SW480 (cell line): ENCODE measurements at places on chromosomes 11 and 22.

DNA sequence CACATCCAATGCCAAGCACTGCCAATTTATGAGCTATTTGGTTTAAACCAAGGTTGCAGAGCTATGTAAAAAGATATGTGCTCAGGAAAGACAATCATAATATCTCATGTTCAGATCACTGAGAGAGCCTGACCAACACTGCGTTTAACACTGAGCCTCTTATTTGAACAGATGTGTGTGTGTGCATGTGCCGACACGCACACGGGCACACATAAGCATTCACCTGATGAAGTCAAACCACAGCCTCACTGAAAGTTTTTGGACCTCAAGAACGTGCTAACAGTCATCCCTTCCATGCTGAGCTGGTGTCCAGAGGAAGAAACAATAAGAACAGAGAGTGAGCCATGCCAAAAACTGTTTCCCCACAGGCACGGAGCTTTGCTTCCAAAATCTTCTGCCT lies 23.4 kb downstream of the HPS4 start:
- no peak for DNase-seq

GRCh38 chr11:111967649-111968048 lies 30.5 kb downstream of the DIXDC1 start:
- DNase-seq, result no peak

GRCh38 chr11:70771099-70771885 lies 373.0 kb downstream of the CTTN start:
- no peak for DNase-seq

- DNase-seq, result peak; percentile 18
Measured at GRCh38 chr11:92880381-92880780, 89.1 kb upstream of the MTNR1B start.

DNA sequence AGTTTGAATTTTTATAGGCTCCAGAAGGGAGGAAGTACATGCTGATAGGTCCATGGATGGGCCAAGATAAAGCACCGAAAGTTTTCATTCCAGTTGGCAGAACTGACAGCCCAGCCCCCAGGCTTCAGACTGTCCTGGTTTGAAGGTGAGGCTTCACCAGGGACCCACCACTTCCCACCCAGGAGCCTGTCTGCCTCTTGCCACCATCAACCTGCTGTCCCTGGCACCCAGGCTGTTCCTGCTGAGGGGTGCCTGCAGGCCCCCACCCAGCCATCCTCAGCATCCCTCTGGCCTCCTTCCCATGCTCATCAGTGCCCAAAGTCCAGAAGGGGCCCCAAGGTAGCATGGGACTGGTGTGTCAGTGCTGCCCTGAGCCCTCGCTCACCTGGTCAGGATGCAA lies 463.9 kb downstream of the NELL1 start:
- no peak for DNase-seq

- peak; percentile 86 for DNase-seq
Measured at GRCh38 chr11:119144825-119145486, 3.9 kb upstream of the ABCG4 start.

GRCh38 chr11:80718611-80719291 lies 1277.9 kb upstream of the TENM4 start:
- no peak for DNase-seq

DNA sequence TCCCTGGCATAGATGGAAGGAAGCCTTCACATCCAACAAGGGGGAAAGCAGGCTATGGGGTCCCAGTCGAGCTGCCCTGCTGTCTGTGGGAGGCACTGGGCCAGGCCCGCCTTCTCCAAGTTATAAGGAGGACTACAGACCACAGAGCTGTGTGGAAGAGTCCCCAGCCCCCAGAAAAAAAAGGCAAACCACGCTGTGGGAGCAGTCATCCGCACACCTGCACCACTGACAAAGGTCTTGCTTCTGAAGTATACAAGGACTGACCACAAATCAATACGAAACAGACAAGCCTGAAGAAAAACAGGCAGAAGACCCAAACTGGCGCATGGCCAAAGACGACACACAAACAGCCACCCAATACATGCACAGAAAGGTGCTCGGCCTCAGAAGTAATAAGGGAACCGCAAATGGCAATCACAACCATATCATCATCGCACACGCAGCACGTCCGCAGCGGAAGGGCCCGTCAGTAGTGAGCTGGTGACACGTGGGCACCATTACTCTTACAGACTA lies 384.1 kb downstream of the CTTN start:
- no peak for DNase-seq

- DNase-seq, result peak; percentile 14
Measured at GRCh38 chr22:35044607-35045390, 21.2 kb upstream of the ISX start.

DNA sequence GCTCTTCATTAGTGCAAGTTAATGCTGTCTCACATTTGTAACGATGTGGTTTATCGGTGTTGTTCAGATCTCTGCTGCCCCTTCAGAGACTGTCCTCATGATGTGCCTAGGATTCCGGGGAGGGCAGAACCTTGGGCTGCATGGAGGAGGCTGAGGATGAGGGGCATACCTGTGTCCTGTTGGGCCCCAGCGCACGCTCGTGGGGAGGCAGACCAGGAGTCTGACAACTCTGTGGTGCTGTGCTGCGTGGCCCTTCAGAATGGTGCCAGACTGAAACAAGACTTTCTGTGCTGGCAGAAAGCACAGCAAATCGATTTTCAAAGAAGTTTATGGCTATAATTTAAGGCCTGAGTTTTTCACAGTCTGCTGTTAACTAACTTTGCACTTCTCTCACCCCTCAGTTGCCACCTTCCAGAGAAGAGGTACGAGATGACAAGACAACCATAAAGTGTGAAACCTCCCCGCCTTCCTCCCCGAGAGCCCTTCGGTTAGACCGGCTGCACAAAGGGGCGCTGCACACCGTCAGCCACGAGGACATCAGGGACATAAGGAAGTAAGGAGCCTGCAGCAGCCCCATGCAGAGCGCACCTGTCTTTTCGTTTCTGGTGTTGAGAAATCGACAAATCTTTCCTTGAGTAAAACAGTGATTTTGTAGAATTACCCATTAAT lies 44.3 kb upstream of the CTTN start:
- no peak for DNase-seq

GRCh38 chr22:22986008-22986407 lies 84.3 kb upstream of the GNAZ start:
- no peak for DNase-seq

- DNase-seq, result no peak
Measured at GRCh38 chr22:21038405-21038804, 6.0 kb upstream of the SLC7A4 start.

GRCh38 chr11:16986434-16987204 lies 27.6 kb downstream of the PLEKHA7 start:
- peak; percentile 37 for DNase-seq

- DNase-seq, result no peak
Measured at GRCh38 chr11:1864831-1865665, 12.2 kb downstream of the LSP1 start.

GRCh38 chr22:37498289-37498909 lies 12.2 kb upstream of the MFNG start:
- peak; percentile 57 for DNase-seq

DNA sequence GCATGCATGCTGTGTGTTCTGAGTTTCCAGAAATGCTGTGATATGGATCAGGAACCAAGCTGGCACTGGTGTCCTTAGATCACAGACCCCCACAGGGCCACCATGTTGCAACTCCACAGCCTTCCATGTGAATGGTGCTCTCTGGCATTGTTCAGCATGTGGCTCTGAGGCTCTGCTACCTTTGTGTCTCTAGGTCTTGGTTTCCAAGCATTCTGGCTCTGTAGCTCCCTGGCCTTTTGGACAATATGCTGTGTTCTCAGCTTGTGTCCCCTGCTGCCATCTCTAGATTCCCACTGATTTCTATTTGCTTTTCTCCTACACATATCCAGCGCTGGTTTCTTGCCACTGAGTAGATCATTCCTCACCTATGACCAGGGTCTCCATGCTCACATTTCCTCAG lies 3.9 kb downstream of the SPTBN2 start:
- no peak for DNase-seq

DNA sequence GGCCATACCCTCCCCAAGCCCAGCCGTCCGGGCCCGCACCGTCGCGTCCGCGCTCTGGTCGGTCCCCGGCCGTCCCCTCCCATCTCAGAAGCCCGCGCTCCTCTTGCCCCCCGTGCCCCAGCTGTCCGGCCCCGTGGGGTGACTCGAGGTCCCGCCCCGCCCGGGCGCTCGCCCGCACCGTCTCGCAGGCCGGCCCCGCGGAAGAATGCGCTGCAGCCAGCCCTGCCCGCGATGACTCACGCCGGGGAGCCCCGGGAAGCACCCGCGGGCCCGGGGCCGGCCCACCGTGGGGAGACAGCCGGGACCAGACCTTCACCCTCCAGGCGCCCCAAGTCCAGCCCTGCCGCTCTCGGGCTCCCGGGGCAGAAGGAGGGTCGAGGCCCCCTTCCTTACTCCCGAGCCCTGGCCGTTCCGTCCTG lies 320 bp upstream of the PHLDA2 start:
- DNase-seq, result peak; percentile 83

- DNase-seq, result no peak
Measured at GRCh38 chr11:120863359-120863758, 160.5 kb upstream of the TBCEL start.

DNA sequence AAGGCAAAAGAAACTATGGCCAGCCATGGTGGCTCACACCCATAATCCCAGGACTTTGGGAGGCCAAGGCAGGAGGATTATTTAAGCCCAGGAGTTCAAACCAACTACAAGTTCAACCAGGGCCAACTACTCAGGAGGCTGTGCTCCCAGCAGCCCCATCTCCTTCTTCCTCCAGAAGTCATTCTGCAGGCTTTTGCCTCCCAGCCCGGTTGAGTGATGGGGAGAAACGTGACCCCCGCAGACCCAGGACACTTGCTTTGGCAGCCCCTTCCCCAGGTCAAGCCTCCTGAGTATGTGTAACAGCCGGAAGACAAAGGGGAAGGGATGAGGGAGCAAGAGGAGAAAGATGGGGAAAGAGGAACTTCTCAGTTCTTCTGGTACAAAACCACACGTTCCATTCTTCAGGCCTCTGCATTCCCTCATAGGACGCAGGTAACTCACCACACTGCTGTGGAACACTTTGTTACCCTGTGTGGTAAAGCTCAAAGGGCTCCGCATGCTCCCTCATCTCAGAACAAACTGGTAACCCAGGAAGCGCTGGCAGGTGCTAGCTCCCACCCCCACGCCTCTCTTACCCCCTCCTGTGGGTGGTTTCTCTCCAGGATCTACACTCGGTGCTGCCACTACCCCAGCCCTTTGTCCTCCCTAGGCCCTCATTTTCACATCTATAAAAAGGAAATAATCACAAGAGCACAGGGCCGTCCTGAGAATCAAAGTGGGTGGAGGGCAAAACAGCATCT lies 4.0 kb downstream of the SULT4A1 start:
- DNase-seq, result no peak

DNA sequence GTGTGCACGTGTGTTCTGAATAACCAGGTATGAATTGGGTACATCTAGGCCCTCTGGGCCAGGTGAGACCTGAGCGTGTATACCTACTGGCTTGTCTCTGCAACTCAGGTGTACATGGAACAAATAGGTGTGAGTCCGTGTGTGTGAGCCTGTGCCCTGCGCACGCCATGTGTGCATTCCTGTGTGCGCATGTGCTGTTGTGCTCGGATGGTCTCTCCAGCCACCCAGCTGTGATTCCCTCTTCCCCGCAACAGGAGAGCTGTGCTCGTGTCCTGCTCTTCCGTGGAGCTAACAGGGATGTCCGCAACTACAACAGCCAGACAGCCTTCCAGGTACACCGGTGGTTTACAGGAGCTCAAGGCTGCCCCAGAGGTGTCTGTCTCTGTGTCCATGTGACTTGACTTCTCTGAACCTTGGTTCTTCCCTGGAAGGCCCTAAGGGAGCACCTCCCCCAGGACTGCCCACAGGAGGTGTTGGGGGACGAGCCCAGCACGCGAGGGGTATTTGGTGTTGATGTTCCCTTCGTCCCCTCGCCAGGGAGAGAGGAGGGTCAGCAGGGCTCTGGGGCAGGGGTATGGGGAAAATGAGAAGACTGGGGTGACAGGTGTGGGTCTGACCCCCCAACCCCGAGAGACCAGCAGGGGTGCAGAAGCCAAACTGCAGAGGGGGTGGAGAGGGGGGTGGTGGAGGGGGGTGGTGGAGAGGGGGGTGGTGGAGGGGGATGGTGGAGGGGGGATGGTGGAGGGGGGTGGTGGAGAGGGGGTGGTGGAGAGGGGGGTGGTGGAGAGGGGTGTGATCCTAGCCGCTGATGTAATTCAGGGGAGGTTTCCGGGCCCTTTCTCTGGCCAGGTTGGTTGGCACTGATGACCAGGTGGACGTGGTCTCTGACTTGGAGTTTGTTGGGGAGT lies 10.7 kb downstream of the SHANK3 start:
- DNase-seq, result no peak

GRCh38 chr11:2207212-2207611 lies 35.6 kb upstream of the TH start:
- DNase-seq, result no peak

- no peak for DNase-seq
Measured at GRCh38 chr11:129767827-129768226, 47.8 kb upstream of the TMEM45B start.

- no peak for DNase-seq
Measured at GRCh38 chr11:64933935-64934681, 1.6 kb downstream of the GPHA2 start.
